ENCODE measurements at places on chromosomes 1 and 21.
A peak's percentile ranks its signal among the peaks of the same experiment; 100 is the strongest.

DNA sequence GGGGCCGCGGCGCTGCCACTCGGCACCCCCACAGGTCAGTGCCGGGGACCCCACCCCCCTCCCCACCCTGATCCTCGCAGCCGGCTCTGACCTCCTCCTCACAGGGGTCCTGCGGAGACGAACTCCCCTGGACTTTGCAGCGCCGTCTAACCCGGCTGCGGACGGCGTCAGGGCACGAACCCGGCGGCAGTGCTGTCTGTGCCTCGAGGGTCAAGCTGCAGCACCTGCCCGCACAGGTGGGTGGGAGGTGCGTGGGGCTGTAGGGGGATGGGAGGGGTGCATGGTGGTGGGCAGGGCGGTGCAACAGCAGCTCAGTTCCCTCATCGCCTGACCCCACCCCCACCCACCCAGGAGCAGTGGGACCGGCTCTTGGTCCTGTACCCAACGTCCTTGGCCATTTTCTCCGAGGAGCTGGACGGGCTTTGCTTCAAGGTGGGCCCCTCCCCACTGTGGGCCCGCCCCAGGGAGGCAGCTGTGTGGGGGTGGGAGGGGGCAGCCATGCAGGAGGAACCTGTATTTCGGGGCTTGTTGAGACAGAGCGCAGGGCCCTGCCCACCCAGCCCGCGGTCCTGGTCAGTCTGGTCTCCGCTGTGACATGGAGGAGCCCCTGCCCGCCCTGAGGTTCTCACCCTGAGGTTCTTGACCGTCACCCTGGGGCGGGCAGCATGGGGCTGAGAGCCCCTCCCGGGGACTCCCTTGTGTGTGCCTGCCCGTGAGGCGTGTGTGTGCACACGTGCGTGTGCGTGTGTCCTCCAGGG is 4.9 kb downstream of the PLEKHN1 start:
- DNase-seq, result no peak

- no peak for DNase-seq
These were observed 6.6 kb upstream of the CD48 start for GRCh38 chr1:160718210-160718609.

DNA sequence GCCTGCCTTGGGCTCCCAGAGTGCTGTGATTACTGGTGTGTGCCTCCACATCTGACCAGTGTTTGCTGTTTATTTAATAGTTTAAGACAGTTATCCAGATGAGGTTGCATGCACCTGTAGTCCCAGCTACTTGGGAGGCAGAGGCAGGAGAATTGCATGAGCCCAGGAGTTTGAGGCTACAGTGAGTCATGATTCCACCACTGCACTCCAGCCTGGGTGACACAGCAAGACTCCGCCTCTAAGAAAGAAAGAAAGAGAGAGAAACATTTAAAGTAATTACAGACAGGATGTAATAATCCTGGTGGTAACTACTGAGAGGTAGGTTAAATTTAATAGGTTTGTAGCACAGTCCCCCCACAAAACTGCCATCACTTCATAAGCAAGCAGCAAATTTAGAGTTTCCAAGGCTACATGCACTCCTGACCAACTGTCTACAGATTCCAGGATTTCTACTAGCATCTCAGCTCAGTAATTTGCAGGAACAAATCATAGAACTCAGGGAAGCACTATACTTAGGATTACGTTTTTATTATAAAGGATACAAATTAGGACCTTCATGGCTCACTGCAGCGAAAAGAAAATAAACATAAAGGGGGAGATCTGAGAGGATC is 89.6 kb downstream of the PKN2 start:
- no peak for DNase-seq

GRCh38 chr1:55169126-55169525 is 46.0 kb downstream of the USP24 start:
- no peak for DNase-seq

GRCh38 chr1:61439234-61439633 is 285.7 kb downstream of the TM2D1 start:
- no peak for DNase-seq

- no peak for DNase-seq
These were observed 41.4 kb downstream of the DUSP10 start for GRCh38 chr1:221700536-221700935.

DNA sequence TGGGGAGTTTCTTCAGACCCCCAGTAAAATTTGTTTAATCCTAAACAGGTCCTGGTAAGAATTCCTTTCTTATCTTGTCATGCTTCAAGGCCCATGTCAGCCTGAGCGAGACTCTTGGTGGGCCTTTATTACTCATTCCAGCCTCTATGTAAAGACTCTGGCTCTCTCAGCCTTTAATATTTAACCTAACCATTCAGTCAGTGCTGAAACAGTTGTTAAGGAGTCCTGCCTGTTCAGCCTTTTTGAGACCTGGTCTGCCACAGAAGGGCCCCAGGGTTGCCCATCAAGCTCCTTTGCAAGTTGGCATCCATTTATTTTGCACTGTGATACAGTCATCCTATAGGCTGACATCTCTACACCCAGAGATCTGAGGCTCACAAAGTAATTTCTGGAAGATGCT is 107.7 kb upstream of the VANGL1 start:
- no peak for DNase-seq

DNA sequence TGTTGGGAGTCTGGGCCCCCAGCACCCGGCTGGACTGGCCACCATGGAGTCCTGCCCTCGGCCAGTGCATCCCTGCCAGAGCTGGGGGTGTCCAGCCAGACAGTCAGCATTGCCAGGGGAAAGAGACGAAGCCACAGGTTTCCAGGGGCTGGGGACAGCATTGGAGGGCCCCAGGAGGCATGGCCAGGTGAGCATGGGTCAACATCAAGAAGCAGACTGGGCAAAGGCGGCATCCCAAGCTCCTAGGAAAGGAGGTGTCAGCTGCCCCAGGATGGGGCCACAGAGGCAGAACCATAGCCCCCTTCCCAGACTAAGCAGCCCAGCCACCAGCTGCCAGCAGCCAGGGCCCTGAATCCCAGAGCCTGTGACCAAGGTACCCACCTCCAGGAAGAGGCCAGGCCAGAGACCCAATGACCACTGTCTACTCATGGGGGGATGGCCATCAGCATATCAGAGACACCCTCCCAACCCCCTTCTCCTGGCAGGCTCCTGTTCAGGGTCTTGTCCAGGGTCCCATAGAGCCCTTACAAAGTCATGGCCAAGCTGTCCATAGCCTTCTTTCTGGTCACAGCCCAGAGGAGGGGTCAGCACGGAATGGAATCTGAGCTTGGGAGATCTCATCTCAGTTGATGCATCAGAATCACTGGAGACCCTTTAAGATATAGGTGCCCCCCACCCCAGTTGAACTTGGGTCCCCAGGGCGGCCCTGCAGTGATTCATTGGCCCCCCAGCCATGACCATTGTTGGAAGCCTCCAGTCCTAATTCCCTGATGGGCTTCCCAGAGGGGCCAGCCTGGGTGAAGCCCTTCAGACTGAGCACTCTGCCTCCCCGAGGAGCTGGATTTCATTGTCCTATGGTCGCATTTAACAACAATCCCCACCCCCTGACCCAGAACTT is 32.5 kb downstream of the WNT3A start:
- DNase-seq, result no peak

- no peak for DNase-seq
These were observed 79.0 kb upstream of the KRTAP19-8 start for GRCh38 chr21:31117128-31117916.

- no peak for DNase-seq
These were observed 70.4 kb upstream of the CD55 start for GRCh38 chr1:207251066-207251465.

- no peak for DNase-seq
These were observed 4.0 kb downstream of the PHC2 start for GRCh38 chr1:33426916-33427315.

- DNase-seq, result no peak
These were observed 64.0 kb upstream of the RGS21 start for GRCh38 chr1:192252776-192253175.

DNA sequence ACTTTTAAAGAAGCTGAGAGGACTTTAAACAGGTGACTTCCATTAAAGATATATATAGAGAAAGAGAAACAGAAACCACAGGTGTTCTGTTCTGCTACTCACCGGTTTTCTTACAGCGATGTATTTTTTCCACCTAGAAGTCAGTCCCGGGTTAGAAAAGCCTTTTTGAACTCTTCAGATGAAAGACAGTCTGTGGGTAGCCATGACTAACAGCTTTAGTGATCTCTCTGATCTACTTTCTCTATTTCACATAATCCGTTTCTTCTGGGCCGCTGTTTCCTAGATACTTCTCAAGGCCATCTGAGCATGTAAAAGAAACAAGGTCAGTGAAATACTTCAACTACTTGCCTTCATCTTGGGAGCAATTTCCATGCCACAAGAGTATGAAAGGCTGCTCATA is 25.1 kb downstream of the WDR64 start:
- no peak for DNase-seq

DNA sequence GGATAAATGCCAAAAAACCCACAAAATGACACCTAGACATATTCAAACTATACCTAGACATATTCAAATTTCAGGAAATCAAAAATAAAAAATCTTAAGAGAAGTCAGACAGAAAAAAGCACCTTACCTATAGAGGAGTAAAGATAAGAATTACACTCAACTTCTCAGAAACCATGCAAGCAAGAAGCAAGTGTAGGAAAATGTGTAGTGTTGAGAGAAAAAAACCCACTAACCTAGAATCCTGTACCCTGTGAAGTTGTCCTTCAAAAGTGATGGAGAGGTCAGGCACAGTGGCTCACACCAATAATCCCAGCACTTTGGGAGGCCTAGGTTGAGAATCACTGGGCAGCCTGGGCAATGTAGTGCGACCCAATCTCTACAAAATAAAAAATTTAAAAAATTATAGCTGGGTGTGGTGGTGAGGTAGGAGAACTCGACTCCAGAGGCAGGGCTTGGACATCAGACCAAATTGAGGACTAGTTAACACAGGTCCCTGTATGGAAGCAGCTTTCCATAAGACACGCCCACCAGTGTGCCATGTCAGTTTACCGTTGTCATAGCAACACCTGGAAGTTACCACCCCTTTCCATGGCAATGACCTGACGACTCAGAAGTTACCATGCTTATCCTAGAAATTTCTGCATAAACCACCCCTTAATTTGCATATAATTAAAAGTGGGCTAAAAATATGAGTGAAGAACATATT is 20.7 kb downstream of the PDIK1L start:
- DNase-seq, result no peak

- no peak for DNase-seq
These were observed 36.3 kb downstream of the DMAP1 start for GRCh38 chr1:44249543-44249942.

DNA sequence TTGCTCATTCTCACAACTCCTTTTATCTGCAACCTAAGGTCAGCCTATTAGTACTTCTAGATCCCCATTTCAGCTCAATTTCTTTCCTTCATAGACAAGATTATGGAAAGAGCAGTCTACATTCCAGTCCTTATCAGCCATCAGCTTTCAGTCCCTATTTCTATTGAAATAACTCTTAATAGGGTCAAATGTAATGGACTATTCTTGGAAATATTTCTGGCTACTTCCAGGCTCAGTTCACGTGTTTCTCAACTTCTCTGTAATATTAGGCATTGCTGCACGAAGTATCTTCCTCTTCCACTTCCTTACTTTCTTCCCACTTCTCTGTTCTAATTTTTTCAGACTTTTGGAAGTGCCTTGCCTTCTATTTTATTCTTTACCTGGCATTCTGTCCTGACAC is 232.9 kb upstream of the USP25 start:
- no peak for DNase-seq

GRCh38 chr1:6286266-6286665 is 25.4 kb upstream of the GPR153 start:
- DNase-seq, result no peak

DNA sequence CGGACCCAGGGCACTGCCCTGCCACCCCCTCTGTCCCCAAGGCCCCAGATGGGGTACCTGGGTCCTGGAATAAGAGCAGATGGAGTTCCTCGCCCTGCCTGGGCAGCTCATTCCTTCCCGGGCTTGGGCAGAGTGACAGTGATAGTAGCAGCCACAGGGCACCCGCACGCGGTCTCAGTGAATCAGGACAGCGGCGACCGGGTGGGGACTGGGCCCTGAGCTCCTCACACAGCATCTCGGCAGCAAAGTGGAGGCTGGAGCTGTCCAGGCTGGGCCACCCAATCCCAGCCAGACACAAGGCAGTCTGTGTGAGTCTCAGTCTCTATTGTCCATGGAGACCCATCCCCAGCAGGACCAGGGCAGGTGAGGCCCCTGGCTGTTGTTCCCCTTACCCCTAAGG is 37.4 kb upstream of the CCDC27 start:
- no peak for DNase-seq

- DNase-seq, result no peak
These were observed 129.8 kb downstream of the PLA2G4A start for GRCh38 chr1:186958520-186958919.

DNA sequence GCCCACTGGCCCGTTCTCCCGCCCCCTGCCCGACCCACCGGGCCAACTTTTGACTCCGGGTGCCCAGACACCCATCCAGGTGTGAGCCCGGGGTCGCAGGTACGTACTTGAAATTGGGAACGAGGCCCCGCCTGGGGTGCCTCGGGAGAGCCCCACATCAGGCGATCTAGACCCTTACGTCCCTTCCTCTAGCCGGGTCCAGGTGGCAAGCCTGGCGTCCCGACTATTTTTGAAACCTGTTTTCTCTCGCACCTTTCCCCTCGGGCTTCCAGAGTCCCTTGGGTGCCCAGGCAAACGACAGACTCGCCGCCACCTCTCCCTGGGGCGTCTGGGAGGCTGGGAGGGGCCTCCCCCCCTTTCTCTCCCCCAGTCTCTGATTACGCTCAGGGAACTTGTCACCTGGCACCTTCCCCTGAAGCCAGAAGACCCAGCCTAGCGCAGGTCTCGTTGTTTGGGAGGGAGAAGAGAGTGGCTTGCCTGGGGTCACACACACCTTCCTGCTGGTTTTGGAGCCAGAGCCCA is 898 bp downstream of the LDLRAP1 start:
- DNase-seq, result no peak

- no peak for DNase-seq
These were observed 125.4 kb upstream of the USP25 start for GRCh38 chr21:15604413-15604812.

- no peak for DNase-seq
These were observed 84.3 kb downstream of the RRAGC start for GRCh38 chr1:38775175-38775845.

GRCh38 chr1:167821356-167821685 is 92.6 kb downstream of the ADCY10 start:
- DNase-seq, result no peak

DNA sequence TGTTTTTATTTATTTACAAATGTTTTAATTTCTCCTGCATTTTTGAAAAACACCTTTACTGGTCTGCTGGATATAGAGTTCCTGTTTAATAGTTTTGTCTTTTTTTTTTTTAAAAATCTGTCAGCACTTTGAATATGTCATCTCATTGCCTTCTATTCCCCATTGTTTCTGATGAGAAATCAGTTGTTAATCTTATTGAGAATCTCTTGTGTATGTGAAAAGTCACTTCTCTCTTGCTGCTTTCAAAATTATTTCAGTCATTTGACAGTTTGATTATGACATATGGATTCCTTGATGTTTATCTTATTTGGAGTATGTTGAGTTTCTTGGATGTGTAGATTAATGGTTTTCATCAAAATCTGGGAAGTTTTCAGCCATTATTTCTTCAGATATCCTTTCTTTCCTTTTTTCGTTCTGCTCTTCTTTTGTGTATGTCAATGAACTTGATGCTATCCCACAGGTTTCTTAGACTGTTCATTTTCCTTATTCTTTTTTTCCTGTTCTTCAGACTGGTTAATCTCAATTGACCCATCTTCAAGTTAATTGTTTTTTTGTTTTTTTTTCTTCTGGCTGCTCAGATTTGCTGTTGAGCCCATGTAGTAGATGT is 51.2 kb upstream of the CCDC190 start:
- DNase-seq, result no peak

- DNase-seq, result no peak
These were observed 35.3 kb upstream of the NGF start for GRCh38 chr1:115373305-115373704.

- DNase-seq, result no peak
These were observed 4.0 kb upstream of the PLEKHM2 start for GRCh38 chr1:15680131-15680530.

- DNase-seq, result peak; percentile 15
These were observed 941 bp downstream of the ARNT start for GRCh38 chr1:150875197-150876118.
